Activated T-cell treated with anti-CD3 and anti-CD28 coated beads, Interleukin-2, amount 50 U/mL, for 48 hours (primary cell): ENCODE measurements at places on chromosomes 6 and 20.

GRCh38 chr6:8831366-8832152 is 396.2 kb upstream of the SLC35B3 start:
- DNase-seq: no peak

DNA sequence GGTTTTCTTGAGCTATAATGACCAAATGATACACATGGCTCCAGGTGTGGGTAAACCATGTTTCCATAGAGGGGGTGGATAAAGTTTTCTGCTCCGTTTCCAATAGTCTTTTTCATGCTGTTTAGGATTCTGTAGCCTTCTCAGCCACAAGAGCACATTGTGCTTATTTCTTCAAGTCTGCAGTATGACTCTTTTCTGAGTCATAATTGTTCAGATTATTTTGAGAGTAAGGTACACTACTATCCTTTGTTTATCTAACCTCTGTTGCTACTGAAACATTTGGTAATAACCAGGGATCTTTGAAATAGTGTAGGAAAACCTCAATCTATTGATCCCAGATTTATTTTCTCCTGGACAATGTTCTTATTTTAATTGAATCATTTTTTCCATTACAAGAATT is 247.9 kb upstream of the BMP2 start:
- DNase-seq: no peak

- no peak for DNase-seq
Measured at GRCh38 chr20:49631061-49631716, 63.3 kb upstream of the PTGIS start.

DNA sequence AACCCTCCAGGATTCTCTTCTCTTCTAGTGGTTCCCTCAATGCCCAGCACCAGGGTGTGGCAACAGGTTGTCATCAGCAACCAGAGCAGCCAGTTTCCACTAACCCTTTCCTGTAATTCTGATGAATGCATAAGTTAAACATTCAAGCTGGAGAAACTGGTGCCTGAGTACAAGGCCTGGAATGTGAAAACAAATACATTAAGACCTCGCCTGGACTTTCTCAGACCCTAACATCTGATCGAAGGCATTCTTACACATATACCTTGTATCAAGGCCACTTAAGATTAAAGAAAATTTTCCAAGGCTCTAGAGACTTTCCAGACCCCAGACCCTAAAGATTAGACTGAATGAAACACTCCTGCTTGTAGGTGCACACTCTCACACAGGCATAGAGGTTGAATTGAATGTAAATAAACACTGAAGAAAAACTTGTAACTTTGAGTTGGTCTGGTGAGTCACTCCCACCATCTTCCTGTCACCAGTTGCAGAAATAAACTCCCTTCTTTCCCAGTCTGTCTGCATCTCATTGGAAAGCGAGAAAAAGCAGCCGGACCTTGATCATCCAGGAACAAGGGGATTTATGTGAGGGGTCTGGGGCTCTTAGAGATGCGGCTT is 9.0 kb downstream of the LRP11 start:
- no peak for DNase-seq

- no peak for DNase-seq
Measured at GRCh38 chr6:21596949-21597682, 3.6 kb downstream of the SOX4 start.

- no peak for DNase-seq
Measured at GRCh38 chr20:48066851-48067250, 281.6 kb upstream of the SULF2 start.

DNA sequence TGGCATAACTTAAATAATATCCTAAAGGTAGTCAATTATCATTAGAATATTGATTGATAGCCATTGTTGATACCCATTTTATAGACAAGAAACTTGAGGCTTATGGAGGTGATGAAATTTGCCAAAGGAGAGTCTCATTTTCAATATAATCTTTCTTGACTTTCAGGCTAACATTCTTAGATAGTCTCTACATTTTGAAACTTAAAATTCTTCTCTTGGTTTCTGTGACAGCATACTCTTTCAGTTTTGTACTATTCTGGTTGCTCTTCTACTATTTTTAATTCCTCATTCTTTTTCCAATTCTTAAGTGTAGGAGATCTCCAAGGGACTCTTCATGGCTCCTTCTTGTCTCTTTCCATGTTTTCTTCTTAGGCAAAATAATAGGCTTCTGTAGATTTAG is 3.7 kb upstream of the SH3BGRL2 start:
- DNase-seq: no peak

- DNase-seq: peak; percentile 79
Measured at GRCh38 chr6:36130667-36131510, 576 bp downstream of the MAPK13 start.

DNA sequence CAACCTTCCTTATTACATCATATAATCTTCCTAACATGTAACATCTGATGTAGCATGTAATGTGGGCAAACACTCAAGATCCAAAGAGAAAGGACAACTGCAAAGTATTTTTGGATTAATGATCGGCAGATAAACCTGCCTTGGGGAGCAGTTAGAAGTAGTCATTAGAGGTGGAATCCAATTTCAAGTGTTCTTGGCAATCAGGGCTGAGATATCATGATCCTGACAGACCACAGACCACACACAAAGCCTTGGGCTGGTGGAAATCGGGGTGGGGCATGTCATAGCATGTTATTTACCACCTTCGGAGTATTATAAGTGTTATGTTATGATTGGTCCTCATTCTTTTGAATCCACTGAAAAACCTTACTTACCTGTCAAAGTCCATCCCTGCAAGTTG is 16.3 kb downstream of the NCOA5 start:
- DNase-seq: no peak

GRCh38 chr6:39100358-39100757 is 14.6 kb downstream of the SAYSD1 start:
- DNase-seq: no peak

DNA sequence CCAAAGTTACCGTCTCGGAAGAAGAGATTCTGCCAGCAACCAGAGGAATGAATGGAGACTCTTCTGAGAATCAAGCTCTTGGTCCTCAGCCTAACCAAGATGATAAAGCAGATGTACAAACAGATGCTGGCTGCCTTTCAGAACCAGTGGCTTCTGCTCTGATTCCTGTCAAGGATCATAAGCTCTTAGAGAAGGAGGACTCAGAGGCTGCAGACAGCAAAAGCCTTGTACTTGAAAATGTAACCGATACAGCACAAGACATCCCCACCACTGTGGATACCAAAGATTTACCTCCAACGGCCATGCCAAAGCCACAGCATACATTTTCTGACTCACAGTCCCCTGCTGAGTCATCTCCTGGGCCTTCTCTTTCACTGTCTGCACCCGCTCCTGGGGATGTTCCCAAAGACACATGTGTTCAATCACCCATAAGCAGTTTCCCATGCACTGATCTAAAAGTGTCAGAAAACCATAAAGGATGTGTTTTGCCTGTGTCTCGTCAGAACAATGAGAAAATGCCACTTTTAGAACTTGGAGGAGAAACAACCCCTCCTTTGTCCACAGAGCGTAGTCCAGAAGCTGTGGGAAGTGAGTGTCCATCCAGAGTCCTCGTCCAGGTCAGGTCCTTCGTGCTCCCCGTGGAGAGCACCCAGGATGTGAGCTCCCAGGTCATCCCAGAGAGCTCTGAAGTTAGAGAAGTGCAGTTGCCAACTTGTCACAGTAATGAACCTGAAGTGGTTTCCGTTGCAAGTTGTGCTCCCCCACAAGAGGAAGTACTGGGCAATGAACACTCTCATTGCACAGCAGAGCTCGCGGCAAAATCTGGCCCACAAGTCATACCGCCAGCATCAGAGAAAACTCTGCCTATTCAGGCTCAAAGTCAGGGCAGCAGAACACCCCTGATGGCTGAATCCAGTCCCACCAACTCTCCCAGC is 109.6 kb downstream of the RTN4IP1 start:
- peak; percentile 85 for DNase-seq

DNA sequence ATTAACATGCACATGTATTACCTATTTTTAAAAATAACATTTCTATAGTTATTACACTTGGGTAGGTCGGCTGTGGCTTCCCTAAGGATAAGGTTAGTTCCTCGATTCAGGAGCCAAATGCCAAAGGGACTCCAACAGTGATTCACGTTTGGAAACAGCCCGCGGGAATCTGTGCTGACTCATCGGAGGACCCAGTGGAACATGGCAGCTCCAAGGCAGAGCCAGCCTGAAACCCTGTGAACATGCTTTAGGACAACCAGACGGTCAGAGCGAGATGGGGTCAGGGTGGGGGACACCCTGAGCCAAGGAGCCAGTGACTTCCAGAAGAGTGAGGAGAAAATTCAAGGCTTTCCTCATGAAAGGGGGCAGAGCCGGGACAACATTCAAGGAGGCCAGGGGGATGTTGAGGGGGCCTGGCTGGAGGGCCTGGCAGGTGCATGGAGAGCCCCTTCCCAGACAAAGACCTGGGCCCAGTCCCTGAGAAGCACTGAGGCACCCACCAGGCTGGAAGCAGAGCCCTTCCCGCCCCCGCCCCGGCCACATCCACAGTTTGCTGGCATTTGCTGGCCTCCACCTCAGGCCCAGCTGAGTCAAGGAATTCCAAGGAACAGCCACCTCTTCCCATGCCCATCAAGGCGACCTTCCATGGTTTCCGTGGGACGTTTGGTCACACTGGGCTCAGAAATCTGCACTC is 133.2 kb downstream of the SNX5 start:
- DNase-seq: no peak

DNA sequence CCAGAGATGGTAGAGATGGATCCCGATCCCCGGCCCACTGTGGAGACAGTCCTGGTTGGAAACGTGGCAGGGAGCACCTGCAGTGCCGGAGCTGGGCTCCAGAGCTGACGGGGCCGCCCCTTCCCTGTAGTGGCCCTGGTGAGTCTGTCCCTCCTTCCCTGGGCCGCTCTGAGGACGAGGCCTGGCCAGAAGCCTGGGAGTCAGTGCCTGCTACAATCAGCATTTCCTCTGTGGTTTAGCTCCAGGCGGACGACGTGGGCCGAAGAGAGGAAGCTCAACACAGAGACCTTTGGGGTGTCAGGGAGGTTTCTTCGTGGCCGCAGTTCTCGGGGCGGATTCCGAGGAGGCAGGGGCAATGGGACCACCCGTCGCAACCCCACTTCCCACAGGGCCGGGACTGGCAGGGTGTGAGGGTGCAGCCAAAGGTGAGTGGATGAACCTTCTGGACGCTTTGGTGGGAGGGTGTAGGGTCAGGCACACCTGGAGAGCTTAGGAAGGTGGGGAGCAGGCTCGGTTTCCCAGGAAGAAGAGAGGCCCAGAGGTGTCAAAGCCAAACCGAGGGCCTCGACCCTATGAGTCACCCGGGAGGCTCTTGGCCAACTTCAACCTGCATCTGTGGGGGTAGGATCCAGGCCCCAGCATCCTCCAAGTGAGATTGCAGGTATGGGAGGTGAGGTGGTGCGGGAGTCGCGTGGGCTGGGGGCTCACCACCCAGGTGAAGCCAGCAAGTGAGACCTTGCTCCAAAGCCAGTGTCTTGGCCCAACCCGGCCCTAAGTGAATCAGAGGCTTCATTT is 9.9 kb downstream of the PSMA7 start:
- DNase-seq: no peak

GRCh38 chr20:63238514-63239125 is 2.9 kb downstream of the BIRC7 start:
- DNase-seq: no peak

- peak; percentile 33 for DNase-seq
Measured at GRCh38 chr6:56842686-56843475, 112.0 kb upstream of the BEND6 start.

GRCh38 chr6:55438203-55438602 is 110.9 kb downstream of the GFRAL start:
- no peak for DNase-seq

DNA sequence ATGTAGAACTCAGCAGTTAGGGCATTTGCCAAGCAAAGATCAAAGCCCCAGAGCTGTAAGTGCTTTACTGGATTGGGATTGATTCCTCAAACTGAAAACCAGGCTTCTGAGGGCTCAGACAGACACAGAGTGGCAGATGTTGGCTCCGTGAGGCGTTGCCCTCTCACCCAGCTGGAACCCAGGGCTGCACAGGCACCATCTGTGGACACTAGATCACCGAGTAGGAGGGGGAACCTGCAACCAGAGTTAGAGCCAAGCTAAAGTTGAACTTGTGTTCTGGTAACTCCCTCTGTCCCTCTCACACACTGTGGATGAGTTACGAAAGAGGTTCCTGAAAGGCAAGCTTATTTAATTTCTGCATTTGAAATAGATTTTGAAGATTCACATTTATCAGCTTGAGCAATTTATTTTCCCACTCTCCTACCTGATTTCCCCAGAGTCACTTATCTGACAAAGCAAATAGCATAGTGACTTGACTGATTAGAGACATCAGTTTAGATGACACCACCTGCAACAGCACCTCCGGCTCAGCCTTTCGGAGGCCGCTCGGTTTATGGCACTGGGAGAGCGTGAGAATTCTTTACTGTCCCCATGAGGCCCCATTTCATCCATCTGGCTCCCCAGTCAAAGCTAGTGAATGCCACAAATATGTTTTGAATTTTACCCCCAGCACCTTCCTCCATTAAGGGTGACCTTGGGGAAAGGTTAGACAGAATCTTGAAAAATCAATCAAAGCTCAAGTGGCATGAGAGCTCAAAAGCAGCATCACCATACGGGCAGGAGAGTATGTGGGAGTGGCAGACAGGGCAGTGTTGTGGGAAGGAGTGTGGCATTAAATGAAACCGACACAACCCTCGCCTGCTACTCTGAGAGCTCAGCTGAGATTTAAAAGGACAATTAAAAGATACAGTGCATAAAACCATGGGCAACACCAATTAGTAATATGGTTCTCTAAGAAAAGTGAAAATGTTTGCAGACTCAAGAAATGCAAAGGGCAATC is 48.5 kb downstream of the RPF2 start:
- DNase-seq: no peak

- DNase-seq: peak; percentile 54
Measured at GRCh38 chr6:15395087-15395486, 149.2 kb downstream of the JARID2 start.

- no peak for DNase-seq
Measured at GRCh38 chr6:87237804-87238203, 82.4 kb downstream of the ZNF292 start.

DNA sequence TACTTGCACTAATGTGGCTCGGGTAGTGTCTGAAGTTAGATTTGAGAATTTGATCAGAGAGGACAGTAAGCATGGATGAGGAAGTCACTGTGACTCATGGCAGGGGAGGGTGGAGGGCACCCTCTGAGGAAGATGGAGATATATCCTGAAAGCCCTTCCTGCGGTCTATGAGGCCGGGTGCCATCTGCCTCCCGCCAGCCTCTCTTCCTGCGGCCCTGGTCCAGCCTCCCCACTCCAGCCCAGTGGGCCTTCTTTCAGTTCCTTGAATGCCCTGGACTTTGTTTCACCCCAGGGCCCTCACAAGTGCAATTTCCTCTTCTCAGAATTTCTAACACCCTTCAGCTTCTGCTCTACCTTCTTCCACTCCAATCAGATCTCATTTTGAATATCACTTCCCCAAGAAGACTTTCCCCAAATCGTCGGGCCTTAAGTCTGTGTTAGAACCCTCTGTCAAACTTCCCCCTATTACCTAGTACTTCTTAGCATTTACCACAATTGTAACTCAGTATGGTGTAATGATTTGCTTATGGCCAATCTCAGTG is 20.2 kb upstream of the TNFAIP3 start:
- DNase-seq: no peak

DNA sequence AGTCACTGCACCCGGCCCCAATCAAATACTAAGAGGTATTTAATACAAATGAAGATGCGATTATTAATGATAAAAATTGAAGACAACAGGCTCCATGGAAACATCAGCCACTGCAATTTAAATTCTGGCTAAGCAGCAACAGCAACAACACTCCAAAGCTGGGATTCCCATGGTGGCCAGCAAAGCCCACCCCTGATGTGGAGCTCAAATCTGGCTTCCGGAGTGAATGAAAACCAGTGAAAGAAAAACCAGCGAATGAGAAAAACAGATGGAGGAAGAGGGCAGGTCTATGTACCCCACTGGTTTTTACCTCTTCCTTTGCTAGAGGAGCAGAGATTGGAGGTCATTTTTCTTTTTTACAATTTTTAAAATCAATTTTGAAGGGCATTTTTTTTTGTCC is 135.9 kb upstream of the PDE10A start:
- no peak for DNase-seq

GRCh38 chr20:57048027-57048869 is 218.2 kb downstream of the BMP7 start:
- DNase-seq: peak; percentile 49
